ENCODE measurements at places on chromosomes 6 and 20.

GRCh38 chr6:122650403-122650802 lies 40.2 kb downstream of the PKIB start:
- no peak for DNase-seq

GRCh38 chr6:77457720-77458349 lies 5.5 kb downstream of the HTR1B start:
- peak; percentile 92 for DNase-seq

DNA sequence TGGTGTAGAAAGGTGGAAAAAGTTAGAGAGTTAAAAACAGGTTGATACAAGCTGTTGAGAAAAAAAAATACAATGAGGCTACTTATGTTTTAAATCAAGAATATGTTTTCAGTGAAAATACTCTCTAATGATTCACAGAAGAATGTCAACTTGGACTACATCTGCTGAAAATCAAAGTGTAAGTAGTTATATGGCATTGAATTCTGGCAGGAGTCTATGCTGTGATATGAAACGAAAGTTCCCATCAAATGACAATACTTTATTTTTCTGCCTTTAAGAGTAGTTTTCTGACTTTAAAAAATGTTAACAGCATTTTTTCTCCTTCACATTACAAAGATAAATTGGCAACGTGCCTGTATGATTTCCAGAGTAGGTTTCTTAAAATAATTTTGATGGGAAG lies 158.3 kb downstream of the EYA4 start:
- DNase-seq = no peak

GRCh38 chr6:151370509-151371078 lies 20.8 kb downstream of the ZBTB2 start:
- no peak for DNase-seq

DNA sequence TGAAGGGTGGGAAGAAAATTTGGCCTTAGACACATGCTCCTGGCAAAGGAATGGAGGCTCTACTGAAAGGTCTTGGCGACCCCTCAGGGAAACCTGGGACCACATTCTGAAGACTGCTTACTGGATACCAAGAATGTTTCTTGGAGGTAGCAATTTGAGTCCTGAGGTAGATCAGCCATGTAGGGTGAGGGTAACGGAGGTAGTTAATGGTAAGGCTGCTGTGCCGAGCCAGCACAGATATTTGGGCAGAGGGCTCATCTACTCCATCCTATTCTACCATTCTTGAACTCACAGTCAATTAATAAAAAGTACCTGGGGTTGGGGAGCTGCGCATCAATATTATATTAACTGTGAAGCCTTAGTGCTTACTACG lies 401 bp upstream of the PHF3 start:
- DNase-seq = no peak

DNA sequence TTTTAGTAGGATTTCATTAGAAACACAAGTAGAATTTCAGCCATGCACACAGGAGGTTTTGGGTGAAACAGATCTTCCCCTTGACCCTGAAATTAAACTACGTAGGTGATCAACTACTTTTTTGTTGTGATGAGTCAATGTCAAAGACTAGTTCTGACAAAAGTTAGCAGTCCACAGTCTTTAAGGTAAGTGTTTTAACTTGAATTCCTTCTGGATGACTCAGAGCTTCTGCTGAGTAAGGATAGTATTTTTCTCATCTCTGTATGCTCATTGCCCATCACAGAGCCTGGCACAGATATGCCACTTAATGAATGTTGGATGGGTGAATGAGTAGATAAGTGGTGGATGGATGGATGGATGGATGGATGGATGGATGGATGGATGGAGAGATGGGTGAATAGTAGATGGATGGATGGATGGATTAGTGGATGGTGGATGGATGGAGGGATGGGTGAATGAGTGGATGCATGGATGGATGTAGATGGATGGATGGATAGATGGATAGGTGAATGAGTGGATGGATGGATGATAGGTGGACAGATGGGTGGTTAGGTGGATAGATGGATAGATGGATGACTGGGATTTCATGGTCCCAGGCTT lies 165.3 kb downstream of the ZMYND8 start:
- no peak for DNase-seq

GRCh38 chr6:85392379-85392778 lies 57.5 kb upstream of the NT5E start:
- DNase-seq = no peak

- DNase-seq = peak; percentile 67
These were observed 50.0 kb upstream of the SCGN start for GRCh38 chr6:25601800-25602673.

DNA sequence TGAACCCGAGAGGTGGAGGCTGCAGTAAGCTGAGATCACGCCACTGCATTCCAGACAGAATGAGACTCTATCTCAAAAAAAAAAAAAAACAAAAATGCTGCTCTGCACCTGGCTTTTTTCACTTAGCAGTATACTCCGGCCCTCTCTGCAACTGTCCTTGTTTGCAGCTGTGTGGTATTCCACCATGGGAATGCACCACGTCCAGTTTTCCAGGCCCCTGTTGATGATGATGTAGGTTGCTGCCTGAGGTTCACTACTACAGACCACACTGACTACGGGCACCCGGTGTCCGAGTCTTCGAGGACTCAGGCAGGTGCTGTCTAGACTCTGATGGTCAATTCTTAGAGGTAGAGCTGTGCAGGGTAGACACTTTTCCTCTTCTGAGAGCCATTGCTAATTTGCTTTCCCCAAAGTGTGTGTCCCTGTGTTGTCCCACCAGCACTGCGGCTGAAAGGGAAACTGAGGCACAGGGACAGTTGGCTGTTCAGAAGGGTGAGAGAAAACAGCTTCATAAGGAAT lies 56.5 kb downstream of the UBE2V1 start:
- no peak for DNase-seq

GRCh38 chr6:140438346-140438735 lies 1063.9 kb upstream of the CITED2 start:
- peak; percentile 61 for DNase-seq

DNA sequence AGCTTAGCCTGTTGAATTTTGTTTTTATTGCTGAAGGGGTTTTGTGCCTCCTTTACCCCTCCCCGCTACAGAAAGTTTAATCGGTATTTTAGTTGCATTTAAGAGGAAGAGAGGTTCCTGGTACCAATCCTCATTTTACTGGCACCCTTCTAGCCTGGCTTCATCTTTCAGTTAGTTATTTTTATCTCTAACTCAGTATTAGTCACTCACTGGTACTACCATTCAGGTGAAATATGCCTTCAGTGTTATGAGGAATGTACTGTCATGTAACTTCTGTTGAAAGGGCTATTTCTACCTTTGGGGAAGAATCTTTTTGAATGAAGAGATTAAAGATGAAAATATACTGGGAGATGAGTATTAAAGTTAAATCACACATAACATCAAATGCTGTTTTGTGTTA lies 211.8 kb downstream of the CDKAL1 start:
- no peak for DNase-seq

- DNase-seq = no peak
These were observed 55.2 kb upstream of the TTPAL start for GRCh38 chr20:44420497-44420896.

DNA sequence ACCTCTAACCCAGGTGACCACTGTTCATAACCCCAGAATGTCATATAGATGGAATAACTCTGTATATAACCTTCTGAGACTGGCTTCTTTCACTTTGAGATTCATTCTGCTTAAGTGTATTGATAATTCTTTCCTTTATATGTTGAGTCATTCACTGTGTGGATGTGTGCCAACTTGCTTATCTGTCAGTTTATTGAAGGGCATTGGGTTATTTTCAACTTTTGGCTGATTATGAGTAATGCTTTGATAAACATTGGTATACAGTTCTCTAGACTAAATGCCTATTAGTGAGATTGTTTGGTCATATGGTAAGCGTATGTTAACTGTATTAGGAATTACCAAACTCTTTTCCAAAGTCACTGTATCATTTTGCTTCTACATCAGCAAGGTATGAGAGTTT lies 453.4 kb upstream of the SPTLC3 start:
- DNase-seq = no peak

- DNase-seq = no peak
These were observed 33.0 kb upstream of the SPDEF start for GRCh38 chr6:34589140-34589539.

- no peak for DNase-seq
These were observed 1310.0 kb upstream of the EYS start for GRCh38 chr6:67016921-67017460.

GRCh38 chr6:41784581-41785171 lies 2.8 kb upstream of the TOMM6 start:
- no peak for DNase-seq

- no peak for DNase-seq
These were observed 21.6 kb upstream of the POM121L2 start for GRCh38 chr6:27333642-27334040.

- no peak for DNase-seq
These were observed 413.8 kb downstream of the PTPRT start for GRCh38 chr20:42775866-42776265.

- DNase-seq = no peak
These were observed 20.7 kb upstream of the ENPP1 start for GRCh38 chr6:131787079-131787478.

- no peak for DNase-seq
These were observed 467.6 kb downstream of the DHX35 start for GRCh38 chr20:39429726-39430125.

- no peak for DNase-seq
These were observed 52.6 kb upstream of the DACT2 start for GRCh38 chr6:168371981-168372711.

- peak; percentile 58 for DNase-seq
These were observed 2.8 kb downstream of the FOXS1 start for GRCh38 chr20:31842471-31843157.

DNA sequence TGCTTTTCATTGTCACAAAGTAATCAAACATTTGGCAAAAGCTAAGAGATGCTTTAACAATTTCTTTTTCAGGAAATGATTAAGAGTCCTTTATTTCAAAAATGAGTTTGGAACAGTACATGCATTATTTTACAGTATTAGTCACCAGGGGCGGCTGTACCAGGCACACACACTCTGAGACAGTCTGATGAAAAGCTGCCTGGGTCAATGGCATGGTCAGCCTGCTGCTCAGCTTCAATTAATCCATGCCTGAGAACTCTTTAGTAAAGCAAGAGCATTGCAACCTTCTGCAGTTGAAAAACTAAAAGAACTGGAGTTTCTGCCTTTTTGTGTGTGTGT lies 105.5 kb downstream of the TULP4 start:
- DNase-seq = peak; percentile 61

GRCh38 chr20:36745234-36745926 lies 510 bp downstream of the NDRG3 start:
- DNase-seq = no peak

GRCh38 chr6:39061588-39061987 lies 13.0 kb downstream of the GLP1R start:
- no peak for DNase-seq

DNA sequence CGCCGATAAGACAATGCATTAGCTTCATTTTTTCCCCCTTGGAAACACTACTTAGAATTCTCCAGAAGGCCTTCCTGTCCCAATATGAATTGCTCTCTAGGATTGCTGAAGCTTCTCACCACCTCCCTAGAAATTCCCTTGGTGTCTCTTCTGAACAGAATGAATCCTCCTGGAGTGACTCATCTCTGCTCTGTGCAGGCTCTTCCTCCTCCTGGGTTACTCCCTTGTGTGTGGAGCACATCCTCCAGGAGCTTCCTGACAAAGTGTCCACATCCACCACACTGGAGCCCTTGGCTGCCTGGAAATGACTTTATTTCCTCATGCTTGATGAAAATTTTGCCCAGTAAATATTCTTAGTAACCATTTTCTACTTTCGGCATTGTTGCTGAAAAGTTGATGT lies 54.4 kb downstream of the DTNBP1 start:
- DNase-seq = peak; percentile 83

GRCh38 chr6:107080036-107080435 lies 35.3 kb downstream of the BEND3 start:
- no peak for DNase-seq

DNA sequence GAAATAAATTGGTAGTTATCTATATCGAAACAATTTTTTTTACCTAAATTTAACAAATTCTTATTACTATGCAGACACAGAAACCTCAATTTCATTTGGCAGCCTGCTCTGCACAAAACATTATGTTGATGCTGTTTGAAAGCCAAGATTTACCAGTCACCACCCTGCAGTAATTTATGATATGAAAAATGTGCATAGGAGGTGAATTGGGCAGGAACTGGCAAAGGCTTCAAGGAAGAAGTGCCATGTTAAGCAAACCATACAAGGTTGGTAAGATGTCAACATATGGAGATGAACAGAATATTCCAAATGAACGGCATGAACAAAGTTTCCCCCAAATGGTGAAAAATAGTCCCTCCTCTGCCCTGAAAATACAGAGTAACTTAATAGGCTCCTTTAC lies 54.2 kb upstream of the TAB2 start:
- no peak for DNase-seq

- no peak for DNase-seq
These were observed 20.7 kb downstream of the COL19A1 start for GRCh38 chr6:69887026-69887425.

DNA sequence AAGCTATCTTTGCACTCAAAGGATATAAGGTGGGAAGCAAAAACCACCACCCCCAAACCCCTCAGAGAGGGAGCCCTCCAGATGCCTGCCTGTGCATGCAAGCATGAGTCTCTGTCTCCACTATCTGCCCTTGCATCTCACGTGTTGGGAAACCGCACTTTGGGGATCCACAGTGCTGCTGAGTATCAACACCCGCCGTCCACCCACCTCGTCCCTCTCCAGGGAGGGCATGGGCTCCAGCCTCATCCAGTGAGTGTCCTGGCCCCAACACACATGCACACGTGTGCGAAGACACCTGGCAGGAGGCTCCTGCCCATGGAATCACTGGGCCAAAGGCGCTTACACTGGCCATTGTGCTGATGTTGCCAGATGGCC lies 3.5 kb upstream of the YTHDF1 start:
- no peak for DNase-seq
